ENCODE measurements at places on chromosomes 4 and X. TPM values are rescaled to one million over a fixed set of nuclear protein-coding genes. Genes with fewer than 3 reads are reported as not detected.

Gene SYTL4
- 3.7 TPM for total RNA-seq

Gene DKK2
- not detected for total RNA-seq

Gene RHOXF2
- not detected for total RNA-seq

Gene TLR10
- 0.03 TPM for total RNA-seq

Gene CYP4V2
- total RNA-seq, result 2.8 TPM

Gene KCND1
- total RNA-seq, result 1.1 TPM

Gene LIN54
- 6.4 TPM for total RNA-seq

Gene FRAS1
- total RNA-seq, result 3.3 TPM

Gene EDNRA
- 0.43 TPM for total RNA-seq

Gene CXorf65
- not detected for total RNA-seq

Gene INPP4B
- 7.1 TPM for total RNA-seq

Gene CCDC149
- total RNA-seq, result 2.4 TPM

Gene NSG1
- total RNA-seq, result 8.1 TPM

Gene XKRX
- 0.82 TPM for total RNA-seq

Gene RIPPLY1
- 0.12 TPM for total RNA-seq

Gene TMPRSS11B
- not detected for total RNA-seq

Gene ERCC6L
- total RNA-seq, result 15.0 TPM

Gene SPARCL1
- not detected for total RNA-seq

Gene GYPE
- total RNA-seq, result not detected

Gene TLL1
- total RNA-seq, result 0.22 TPM

Gene CENPVL3
- 0.17 TPM for total RNA-seq

Gene MMRN1
- total RNA-seq, result not detected

Gene ZCCHC12
- total RNA-seq, result 0.25 TPM

Gene MAGED4
- total RNA-seq, result 9.8 TPM

Gene C4orf50
- total RNA-seq, result not detected

Gene AFM
- not detected for total RNA-seq

Gene MAP3K15
- 2.1 TPM for total RNA-seq

Gene MAOB
- total RNA-seq, result 0.14 TPM

Gene TRIM61
- not detected for total RNA-seq

Gene KLHL4
- 5.8 TPM for total RNA-seq

Gene TKTL2
- not detected for total RNA-seq

Gene CT45A10
- 0.31 TPM for total RNA-seq

Gene LPAR4
- not detected for total RNA-seq

Measured in A549 treated with Hydrocortisone at 1 μM for 4 hours (cell line).